KG1 (cell line): ENCODE measurements at places on chromosomes 3 and 15.
A peak's percentile ranks its signal among the peaks of the same experiment; 100 is the strongest.

DNA sequence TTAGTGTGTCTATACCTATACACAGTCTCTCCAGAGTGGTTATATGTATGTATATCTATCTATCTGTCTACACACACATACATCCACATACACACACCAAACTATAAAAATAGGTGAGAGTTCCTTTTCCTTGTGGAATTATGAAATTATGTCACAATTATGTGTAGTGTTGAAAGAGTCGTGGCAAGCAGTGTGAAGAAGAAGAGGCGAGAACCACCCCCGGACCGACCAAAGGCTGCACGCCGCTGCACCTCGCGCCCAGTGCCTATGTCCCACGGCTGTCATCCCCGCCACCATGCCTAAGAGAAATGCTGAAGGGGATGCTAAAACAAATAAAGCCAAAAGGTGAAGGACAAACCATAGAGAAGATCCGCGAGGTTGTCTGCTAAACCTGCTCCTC lies 95.0 kb upstream of the RAP2B start:
- no peak for DNase-seq

GRCh38 chr3:81198756-81199155 lies 562.7 kb downstream of the GBE1 start:
- no peak for DNase-seq

DNA sequence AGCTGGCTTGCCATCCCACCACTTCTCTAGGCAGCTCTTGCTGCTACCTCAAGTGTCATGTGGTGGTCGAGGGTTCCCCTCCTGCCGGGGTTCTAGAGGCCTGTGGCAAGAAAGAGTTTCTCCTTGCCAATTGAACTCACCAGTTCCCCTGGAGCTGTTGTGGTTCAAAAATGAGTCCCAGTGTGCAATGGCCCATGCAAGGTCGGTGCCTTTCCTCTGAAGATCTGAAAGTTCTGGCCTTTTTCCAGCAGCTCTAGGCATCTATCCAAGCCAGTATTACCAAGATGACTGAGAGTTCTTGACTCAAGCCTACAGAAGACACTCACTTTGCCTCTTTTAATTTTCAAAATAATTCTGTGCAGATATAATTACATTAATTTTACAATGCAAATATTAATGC lies 163.6 kb downstream of the KCNMB2 start:
- DNase-seq, result no peak

- no peak for DNase-seq
Measured at GRCh38 chr3:16500093-16500492, 13.4 kb downstream of the RFTN1 start.

GRCh38 chr15:50911621-50912020 lies 3.1 kb downstream of the AP4E1 start:
- peak; percentile 17 for DNase-seq

DNA sequence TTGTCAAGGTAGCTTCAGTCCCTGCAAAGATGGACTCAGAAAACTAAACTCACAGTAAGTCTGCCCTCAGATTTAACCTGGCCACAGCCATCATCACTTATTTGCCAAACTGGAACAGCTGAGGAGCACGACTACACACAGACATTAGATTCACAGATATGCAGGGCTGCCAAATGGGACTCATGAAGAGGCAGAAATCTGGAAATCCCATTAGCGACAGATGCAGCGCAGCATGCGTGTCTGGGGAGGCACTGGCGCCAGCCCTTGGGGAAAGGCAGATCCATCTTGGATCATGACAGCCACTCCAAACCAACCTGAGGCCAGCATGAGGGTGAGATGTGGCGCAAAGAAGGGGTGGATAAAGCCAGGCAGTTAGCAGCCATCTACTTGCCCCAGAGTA lies 160.7 kb upstream of the TSC22D2 start:
- no peak for DNase-seq

- no peak for DNase-seq
Measured at GRCh38 chr3:112374333-112374734, 41.4 kb downstream of the CD200 start.

DNA sequence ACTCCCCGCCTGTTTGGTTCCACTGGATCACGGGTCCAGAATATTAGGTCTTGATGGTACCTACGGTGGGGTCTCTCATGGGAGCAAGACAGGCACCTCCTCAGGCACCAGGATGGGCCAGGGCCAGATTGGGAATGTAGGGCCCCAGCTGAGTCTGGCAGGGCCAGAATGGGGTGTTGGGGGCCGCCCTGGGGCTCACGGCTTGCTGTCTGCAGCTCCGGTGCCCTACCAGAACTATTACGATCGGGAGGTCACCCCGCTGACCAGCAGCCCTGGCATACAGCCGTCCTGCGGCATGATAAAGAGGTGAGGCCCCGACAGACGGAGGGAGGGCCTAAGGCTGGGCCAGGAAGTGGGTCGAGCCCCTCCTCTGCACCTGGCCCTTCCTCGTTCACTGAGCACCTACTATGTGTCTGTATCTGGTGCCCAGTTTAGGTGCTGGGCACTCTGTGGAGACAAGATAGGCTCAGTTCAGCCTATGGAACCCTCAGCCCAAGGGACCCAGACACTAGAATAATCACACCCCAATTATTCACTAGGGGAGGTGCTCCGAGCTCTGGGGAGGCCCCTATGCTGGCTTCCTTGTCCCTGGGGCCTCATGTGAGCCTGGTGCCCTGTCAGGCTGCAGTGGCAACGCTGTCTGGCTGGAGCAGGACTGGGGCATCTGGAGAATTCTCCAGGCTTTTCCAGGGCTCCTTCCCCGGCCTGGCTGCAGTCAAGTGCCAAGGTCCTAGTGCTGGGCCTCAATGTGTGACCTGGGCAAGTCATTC lies 37.9 kb downstream of the PSTPIP1 start:
- DNase-seq, result no peak
